ENCODE measurements at places on chromosomes 1 and 21.

- DNase-seq = no peak
Observed at GRCh38 chr1:66168948-66169671, 364.8 kb upstream of the SGIP1 start.

- no peak for DNase-seq
Observed at GRCh38 chr1:15180189-15180588, 26.6 kb downstream of the TMEM51 start.

DNA sequence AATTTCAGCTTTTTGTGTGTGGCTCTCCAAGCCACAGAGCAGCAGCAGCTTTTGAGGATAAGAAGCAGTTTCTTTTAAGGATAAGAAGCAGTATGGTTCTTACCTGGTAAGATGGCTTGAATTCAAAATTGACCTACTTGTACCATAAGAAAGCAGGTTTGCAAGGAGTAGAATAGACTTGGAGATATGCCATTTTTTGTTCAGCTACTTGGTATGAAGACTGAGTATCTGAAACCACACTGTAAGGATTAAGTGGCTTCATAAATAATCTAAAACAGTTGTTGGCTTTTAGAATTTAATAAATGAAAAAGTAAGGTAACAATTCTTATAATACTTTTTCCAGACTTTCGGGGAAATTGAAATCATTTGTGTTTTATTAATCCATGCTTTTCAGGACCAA, 74.2 kb downstream of the ATF6 start:
- DNase-seq = no peak

GRCh38 chr1:176602388-176603004, 139.5 kb downstream of the PAPPA2 start:
- DNase-seq = no peak

GRCh38 chr1:43671626-43672330, 21.8 kb downstream of the KDM4A start:
- no peak for DNase-seq

- DNase-seq = no peak
Observed at GRCh38 chr1:213135572-213135971, 84.5 kb downstream of the RPS6KC1 start.

Data from stimulated activated CD4-positive, alpha-beta T cell treated with anti-CD3 and anti-CD28 coated beads, Interleukin-4, amount 100 ng/mL, for 1 hour (primary cell).